Activated B cell treated with CpG ODN at 0.5 μM for 24 hours (primary cell): ENCODE measurements at places on chromosomes 12 and 14.

DNA sequence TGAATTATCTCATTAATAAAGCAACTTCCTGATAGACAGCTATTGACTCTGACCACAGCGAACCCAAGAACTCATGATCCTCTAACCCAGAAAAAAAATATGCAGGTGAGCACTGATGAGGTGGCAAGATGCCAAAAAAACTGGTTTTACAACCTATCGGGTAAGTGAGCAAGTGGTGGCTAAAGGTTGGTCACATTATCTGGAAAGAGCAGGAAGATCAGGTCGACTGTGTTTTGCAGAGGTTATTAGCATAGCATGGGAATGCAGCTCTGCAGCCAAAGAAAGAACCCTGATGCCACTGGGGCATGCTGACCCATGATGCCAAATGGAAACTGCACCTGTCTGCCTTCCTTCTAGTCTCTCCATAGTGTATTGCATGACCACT is 23.5 kb downstream of the BHLHE41 start:
- no peak for DNase-seq
- H3K36me3 ChIP-seq: no peaks in the 10 kb centered on the region
- H3K27me3 ChIP-seq: no peaks in the 10 kb centered on the region
- H3K27ac ChIP-seq: no peak overlapping the region
- peaks cover 5% of the 10 kb centered on the region for H3K4me1 ChIP-seq

- peaks cover 81% of the 10 kb centered on the region for H3K36me3 ChIP-seq
- H3K27me3 ChIP-seq: no peaks in the 10 kb centered on the region
- H3K27ac ChIP-seq: no peak overlapping the region
- no peak for DNase-seq
- H3K4me3 ChIP-seq: no peak overlapping the region
These were observed 14.3 kb downstream of the ASB8 start for GRCh38 chr12:48142818-48143674.

GRCh38 chr14:87628780-87629179 is 364.2 kb downstream of the GALC start:
- no peak overlapping the region for H3K27ac ChIP-seq
- no peak overlapping the region for H3K4me3 ChIP-seq
- H3K4me1 ChIP-seq: no peaks in the 10 kb centered on the region
- no peaks in the 10 kb centered on the region for H3K27me3 ChIP-seq
- DNase-seq: no peak

DNA sequence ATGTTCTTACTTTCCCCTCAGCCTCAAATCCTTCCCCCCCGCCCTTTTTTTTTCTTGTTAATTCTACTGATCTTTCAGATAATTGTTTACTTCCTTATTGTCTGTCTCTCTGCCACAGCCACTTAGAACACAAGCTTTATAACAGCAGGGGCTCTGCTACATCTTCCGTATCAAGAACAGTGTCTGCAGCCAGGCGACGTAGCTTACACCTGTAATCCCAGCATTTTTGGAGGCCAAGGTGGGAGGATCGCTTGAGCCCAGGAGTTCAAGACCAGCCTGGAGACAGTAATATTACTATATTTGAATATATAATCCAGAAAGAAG is 5.4 kb downstream of the SOS2 start:
- H3K27me3 ChIP-seq: no peaks in the 10 kb centered on the region
- no peak overlapping the region for H3K27ac ChIP-seq
- peaks cover 19% of the 10 kb centered on the region for H3K36me3 ChIP-seq
- DNase-seq: no peak
- H3K4me3 ChIP-seq: no peak overlapping the region
- H3K4me1 ChIP-seq: peaks cover 56% of the 10 kb centered on the region
